ENCODE measurements at places on chromosomes 11 and 22.

- DNase-seq: no peak
These were observed 470.3 kb downstream of the TBC1D22A start for GRCh38 chr22:47232753-47233152.

DNA sequence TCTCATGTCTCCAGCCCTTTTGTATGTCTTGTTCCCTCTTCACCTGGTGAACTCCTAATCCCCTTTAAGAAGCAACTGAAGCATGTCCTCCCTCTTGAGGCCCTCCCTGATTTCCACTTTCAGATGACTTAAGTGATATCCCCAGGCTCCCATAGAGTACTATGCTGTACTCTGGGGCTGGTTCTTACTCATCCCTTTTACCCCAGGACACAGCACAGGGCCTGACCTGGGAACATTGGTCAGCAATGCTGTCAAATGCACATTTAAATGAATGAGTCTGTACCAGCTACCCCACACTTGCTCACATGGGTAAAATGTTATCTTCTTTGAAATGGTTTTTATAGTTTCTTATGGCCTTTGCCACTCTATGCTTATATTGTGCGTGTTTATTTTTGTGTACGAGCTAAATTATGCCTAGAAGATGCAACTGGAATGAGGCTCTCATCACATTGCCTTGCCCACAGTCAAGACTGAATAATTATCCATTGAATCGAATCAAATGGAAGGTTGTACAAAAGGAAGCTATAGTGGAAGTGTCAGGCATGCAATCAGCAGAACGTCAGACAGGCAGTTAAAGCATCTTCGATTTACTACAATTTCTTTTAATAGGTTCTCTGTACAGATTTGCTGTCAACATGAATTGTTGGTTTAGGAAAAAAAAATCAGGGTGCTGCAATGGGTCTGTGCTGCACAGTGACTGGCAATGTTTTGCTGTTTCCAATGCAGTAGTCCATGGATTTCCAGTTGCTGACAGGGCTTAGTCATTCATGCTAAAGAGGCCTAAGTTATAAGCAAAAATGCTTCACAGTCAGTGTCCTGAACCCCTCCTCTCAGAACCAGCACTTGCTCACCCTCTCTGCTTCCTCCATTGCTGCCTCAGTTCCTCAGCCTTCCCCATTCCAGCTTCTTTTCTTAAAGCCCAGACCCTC, 79.5 kb downstream of the PARVA start:
- no peak for DNase-seq

GRCh38 chr11:109026891-109027489, 362.1 kb downstream of the DDX10 start:
- DNase-seq: no peak

DNA sequence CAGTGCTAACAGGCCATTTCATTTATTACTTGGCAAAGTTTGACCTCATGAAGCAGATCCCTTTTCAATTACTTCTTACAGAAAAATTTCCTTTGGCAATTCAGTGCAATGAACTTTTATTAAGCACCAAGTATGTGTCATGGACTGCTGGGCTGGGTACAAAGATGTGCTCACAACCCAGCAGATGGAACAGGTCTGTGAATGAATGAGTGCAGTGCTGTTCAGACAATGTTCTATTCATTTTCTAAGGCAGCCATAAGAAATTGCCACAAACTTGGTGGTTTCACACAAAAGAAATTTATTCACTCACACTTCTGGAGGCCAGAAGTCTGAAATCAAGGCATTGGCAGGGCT, 428.5 kb downstream of the SOX6 start:
- no peak for DNase-seq

- no peak for DNase-seq
These were observed 166.0 kb downstream of the TENM4 start for GRCh38 chr11:79274636-79275331.

DNA sequence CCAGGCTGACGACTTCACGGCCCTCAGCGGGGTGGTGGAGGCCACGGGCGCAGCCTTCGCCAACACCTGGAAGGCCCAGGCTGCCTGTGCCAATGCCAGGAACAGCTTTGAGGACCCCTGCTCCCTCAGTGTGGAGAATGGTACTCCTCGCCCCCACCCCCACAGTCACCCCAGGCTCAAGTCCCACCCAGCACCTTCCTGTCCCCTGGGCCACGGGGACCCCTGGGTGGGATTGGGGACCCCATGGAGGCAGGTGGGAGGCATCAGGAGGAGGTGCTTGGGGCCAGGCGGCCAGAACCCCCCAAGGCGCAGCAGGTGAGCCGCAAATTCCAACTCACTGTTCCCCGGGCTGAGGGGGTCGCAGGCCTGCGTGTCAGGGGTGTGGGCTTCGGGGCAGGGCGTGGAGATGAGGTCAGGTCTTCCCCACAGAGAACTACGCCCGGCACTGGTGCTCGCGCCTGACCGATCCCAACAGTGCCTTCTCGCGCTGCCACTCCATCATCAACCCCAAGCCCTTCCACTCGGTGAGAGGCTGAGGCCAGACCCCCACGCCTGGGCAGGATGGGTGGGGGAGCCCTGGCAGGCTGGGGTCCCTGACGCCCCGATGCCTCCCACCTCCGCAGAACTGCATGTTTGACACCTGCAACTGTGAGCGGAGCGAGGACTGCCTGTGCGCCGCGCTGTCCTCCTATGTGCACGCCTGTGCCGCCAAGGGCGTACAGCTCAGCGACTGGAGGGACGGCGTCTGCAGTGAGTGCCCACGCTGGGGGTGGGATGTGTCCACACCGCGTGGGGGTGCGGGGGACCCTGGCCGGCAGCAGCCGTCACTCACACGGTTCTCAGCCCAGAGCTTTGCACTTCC, 9.4 kb downstream of the MUC5B start:
- DNase-seq: no peak

DNA sequence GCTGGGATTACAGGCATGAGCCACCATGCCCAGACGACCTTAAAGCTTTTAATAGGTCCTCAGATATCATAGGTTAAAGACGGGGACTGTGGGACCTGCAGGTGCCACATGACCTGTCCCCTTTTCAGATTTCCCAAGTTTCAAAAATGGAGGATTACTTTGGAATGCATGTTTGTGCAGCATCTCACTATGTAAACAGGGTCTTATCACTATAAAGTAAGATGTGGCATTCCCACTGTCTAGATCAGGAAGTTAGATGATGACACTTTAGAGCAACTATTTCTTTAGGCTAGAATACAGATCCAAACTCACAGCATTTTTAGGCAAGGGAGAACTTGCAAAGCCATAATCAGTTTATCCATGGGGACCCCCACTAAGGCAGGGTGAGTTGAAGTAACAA, 92.8 kb downstream of the USP35 start:
- DNase-seq: no peak

DNA sequence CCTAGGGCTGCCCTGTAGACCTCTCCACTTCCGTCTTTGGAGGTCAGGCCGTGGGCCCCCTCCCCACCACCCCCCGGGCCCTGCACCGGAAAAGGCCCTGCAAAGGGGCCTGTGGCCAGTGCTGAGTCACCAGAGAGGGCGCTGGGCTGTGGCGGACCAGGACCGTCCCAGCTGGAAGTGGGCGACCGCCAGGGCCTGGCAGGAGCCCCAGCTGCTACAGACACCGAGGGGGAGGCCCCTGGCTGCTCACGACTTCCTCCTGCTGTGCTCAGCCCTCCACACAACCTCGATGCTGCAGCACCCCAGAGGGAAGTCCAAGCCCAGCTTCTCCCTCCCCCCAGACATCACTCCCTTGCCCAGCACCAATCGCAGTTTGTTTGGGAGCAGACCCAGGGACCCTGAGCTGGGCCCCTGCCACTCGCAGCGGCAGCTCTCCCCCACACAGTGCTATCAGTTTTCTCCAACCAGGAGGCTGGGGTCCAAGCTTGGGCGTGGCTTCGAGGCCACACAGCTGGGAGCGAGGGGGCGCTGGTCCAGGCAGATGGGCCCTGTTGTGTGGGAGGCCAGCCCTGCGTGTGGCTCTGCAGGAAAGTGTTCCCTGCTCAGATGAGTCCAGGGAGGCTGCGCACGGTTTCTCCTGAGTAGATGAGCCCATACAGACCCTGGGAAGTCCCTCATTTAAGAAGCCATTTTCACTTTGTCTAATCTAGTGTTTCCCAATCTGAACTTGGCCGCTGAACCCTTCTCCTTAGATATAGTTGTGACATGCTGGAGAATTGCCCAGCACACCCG, 5.6 kb upstream of the SH3BP1 start:
- DNase-seq: no peak

GRCh38 chr11:27397624-27398399, 34.8 kb upstream of the CCDC34 start:
- DNase-seq: no peak

GRCh38 chr11:20159466-20160381, 551 bp downstream of the DBX1 start:
- DNase-seq: no peak

DNA sequence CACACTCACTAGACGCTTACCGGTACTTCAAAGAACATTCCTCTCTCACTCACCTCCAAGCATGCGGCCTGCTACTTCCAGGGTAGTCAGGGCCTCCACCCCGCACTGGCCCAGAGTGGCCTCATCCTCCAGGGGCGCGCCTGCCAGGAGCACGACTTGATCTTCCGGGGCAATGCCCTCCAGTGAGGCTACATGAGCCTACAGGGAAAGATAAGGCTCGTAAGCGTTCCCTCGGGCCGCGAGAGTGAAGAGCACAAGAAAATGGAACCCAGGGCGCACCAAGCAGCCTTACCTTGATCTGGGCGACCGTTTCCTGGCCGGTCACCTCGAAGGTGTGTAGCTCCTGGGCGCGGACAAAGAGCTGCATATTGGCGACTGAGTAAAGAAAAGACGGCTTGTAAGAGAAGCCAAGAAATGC, 478 bp downstream of the FAU start:
- DNase-seq: no peak

- no peak for DNase-seq
These were observed 246.6 kb downstream of the TMEM135 start for GRCh38 chr11:87284306-87284705.

All from HCT116 (cell line).